ENCODE measurements at places on chromosomes 5 and 9.

- DNase-seq, result no peak
Measured at GRCh38 chr9:98144076-98144475, 25.1 kb upstream of the TRIM14 start.

DNA sequence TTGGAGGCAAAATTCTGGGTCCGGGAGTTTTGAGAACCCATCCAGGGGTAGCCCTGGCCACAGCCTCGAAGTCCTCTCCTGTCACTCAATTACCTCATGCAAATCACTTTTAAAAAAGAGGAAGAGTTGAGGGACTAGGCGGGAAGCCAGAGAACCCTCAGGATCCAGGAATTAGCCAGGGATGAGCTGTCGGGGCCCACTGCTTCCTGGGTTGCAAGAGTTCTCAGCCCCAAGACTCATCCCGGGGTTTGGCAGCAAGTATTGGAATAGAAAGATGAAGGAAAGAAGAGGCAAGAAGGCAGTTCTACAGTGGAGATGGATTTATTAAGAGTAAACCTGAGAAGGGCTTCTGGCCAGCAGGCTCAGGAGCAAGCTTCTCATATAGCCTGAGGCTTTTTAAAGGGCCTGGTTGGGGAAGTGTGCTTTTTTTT lies 25.6 kb downstream of the C9orf50 start:
- DNase-seq, result no peak

GRCh38 chr9:125161284-125161918 lies 18.1 kb upstream of the SCAI start:
- no peak for DNase-seq

DNA sequence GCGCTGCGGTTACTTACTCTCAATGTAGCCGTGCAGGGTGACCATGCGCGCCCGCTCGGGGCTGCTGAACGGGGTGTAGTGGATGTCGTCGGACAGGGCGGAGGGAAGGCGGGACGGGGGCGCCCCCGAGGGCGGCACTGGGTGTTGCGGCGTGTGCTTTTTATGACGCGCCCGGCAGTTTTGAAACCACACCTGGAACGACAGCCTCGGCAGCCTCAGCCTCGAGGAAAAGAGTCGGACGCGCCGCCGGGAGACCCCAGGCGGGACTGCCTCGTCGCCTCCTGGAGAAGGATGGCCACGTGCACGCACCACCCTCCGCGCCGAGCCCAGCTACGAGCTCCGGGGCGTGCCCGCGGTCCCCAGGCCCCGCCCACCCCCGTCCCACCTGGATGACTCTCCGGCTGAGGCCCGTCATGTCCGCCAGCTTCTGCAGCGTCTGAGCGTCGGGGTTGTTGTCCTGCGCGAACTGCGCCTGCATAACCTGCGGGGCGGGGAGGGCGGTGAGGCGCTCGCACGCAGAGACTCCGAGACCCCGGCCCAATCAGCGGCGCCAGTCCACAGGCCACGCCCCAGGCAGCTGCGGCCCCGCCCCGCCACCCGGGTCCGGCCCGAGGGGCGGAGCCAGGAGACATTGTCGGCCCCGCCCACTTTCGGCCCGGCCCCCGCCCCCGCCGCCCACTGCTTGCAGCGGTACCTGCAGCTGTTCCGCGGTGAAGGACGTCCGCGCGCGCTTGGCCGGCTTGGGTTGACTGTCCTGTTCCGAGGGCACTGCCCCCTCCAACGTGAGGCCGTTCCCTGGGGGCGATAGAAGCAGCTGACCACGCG lies 15.0 kb downstream of the LHX6 start:
- peak; percentile 8 for DNase-seq

GRCh38 chr5:125150041-125150669 lies 403.7 kb upstream of the ZNF608 start:
- DNase-seq, result no peak

GRCh38 chr5:96370976-96371375 lies 62.1 kb downstream of the PCSK1 start:
- DNase-seq, result no peak

DNA sequence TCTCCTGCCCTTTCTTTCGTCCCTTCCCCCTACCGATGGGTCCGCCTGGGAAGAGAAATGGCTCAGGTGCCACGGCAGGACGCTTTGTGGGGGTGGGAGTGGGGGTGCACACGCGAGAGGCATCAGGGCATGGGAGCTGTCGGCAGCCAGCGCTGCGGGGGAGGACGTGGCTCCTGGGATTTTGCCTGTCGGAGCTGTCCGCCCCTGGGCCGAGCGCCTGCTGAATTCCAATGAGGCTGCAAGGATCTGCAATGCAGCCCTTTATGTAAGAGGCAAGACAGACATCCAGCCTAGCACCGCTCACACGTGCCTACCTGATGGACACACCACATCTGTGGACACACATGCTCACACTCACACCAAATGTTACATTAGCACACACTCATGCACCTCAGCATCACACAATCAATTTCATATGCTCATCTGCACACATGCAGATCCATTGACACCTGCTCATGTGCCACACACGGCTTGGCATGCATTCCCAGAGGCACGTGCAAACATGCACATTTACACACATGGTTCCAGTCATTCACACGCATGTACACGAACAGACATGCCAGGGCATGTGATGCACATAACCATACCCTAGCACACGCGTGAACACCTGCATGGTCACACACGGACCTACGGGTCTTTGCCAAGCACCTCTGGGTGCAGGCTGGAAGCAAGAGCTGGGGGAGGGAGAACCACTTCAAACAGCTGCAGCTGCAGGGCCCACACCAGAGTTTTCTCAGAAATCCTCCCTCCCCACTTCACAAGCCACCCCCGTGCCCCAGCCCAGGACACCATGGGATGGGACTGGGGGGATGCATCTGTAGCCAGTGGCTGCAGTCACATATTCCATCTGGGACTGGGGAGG lies 1.4 kb downstream of the GRIN1 start:
- DNase-seq, result no peak

DNA sequence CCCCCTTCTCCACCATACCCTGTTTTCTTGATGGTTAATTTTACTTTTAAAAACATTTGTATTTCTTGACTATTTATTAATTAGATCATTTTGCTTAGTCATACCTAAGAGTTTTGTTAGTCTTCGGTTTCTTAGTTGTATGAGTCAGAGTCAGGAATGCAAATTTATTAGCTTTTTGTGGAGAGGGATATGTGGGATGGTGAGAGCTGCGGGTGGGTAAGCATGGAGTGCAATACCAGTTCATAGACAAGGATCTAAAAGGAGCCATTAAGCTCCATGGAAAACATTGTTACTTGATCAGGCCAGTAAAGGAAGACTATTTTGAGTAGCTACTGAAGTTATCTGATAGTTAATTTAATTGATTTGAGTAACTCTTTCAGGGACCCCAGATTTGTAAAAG lies 77.5 kb downstream of the ZSWIM6 start:
- DNase-seq, result no peak

DNA sequence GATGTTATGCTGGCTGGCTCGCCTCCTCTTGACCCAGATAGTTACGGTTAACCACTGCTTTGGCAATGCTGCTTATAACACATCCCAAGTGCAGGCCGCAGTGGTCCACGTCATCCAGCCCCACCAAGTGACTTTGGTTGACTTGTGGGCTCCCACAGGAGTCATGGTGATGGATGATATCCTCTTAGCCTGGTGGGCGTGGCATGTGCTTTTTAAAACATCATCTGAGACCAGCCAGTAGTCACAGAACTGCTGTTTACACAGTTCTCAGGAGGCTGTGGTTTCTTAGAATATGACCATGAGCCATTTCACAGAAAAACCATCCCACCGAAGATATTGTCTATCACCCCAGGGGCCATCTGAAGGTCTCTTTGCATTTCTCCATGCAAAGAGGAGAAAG lies 216.9 kb downstream of the SH3GL2 start:
- DNase-seq, result no peak

- DNase-seq, result no peak
Measured at GRCh38 chr5:97627272-97627671, 444.2 kb upstream of the RIOK2 start.
